ENCODE measurements at places on chromosomes 6 and 20.
A peak's percentile ranks its signal among the peaks of the same experiment; 100 is the strongest.

GRCh38 chr6:43738267-43738676 is 31.7 kb upstream of the VEGFA start:
- peak; percentile 16 for DNase-seq

- DNase-seq, result no peak
Measured at GRCh38 chr6:114304304-114304887, 38.4 kb downstream of the HS3ST5 start.

DNA sequence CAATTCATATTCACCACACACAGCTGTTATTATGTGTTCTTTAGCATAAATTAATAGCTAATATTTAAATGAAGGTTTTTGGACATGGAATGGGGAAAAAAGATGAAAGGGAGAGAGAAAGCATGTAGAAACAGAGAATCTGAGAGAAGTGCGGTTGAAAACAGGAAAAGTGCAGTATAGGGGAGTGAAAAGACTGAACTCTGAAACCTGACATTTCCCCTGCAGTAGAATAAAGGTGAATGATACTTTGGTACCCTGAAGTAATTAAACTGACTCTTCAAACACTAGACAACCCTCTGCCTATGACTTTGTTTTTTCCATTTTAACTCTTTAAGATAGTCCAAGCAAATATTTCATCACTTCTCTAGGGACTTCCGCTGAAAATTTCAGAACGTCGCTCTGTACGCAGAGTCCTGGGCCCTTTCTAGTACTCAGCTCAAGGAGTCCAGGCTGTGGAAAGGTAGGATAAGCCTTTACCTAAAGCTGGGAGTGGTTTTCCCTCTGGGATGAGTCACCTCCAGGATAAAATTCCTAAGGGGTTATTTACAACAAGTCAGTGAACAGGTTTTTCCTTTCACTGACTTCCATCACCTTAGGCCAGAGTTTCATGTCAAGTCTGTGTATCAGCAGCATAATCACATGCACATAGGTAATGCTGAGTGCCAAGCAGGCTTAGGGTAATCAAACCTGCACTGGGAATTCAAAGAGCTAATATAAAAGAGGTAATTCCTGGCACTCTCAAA is 614.5 kb downstream of the PKHD1 start:
- no peak for DNase-seq

DNA sequence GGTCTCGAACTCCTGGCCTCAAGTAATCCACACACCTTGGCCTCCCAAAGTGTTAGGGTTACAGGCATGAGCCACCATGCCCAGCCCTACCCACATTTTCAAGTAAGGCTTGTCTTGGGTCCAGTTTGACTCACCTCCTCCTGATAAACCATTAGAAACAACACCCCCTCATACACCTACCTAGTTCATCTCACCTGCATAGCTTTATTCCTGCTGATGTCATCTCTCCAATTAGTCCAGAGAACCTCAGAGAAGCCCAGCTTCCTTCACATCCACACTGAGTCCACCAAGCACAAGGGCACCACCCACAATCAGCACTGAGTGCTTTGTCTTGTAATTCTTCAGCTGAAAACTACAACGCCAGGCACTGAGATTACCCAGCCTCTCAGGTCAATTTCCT is 35.3 kb downstream of the KIF16B start:
- DNase-seq, result no peak

DNA sequence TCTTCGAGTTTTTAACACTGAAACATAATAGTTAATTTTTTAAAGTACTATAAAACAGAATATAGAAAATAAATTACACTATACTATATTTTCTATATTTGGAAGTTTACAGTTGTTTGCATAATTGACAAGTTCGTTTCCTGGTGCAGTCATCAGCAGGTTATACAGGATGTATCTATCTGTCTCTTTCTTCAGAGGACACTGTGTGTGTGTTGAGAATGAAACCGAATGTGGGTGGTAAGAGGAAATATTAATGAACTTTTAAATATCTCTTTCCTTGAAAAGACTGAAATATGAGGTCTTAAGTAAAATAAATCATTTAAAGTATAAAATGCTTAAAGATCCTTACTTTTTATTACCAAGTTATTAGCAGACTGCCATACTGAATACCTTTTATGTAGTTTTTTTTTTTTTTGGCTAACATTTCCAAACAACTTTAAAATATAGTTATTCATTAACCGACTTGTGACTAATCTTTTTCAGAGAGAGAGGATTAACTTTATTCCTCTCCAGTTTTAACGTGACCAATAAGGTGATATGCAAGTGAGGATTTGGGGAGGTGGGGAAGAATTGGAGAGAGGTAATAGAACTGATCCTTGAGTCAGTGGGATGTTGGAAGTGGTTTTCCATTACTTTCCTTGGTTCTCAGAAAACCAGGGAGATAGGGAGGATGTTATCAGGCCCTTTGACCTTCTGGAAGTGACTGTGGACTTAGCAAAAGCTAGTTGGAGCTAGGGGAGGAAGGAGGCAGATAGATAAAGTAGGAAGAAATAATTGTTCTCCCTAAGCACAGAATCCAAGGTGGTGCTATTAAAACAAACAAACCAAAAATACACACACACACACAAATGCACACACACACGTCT is 380.0 kb upstream of the FLRT3 start:
- no peak for DNase-seq

- no peak for DNase-seq
Measured at GRCh38 chr20:44959638-44960102, 527 bp downstream of the TOMM34 start.

DNA sequence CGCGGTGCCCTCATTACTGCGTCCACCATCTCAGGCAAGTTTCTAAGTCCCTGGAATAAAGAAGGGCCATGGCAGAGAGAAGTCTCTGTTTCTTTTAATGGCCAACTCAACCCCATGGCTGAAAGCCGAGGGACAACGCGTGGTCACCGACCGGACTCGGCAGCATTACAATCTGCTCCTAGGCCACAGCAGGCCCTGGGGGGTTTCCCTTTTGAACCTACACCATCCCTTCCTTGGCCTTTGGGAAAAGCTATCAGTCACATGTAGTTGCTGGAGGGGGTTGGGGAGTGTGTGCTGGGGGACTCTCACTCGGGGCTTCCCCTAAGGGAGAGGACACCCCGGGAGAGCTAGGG is 11.1 kb upstream of the FAM83C start:
- DNase-seq, result no peak

GRCh38 chr6:24195836-24196597 is 70.0 kb downstream of the NRSN1 start:
- no peak for DNase-seq

DNA sequence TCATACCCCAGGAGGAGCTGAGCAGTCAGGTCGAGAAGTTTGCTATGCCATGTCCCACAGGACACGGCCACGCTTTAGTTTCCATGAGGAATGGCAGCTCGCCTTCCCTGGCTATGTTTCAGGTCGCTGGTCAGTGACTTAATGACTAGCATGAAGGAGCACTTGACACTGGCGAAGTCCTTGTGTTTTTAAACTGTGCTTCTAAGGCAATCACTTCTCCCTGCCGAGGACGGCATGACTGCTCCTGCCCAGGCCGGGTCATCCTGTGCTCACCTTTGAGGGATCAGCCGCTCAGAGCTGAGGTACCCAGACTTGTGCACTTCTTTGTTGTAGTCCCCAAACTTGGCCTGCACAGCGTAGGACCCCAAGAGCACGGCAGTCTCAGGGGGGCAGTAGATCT is 34.1 kb downstream of the EZR start:
- no peak for DNase-seq

GRCh38 chr6:42104095-42104803 is 38.2 kb downstream of the C6orf132 start:
- peak; percentile 87 for DNase-seq

DNA sequence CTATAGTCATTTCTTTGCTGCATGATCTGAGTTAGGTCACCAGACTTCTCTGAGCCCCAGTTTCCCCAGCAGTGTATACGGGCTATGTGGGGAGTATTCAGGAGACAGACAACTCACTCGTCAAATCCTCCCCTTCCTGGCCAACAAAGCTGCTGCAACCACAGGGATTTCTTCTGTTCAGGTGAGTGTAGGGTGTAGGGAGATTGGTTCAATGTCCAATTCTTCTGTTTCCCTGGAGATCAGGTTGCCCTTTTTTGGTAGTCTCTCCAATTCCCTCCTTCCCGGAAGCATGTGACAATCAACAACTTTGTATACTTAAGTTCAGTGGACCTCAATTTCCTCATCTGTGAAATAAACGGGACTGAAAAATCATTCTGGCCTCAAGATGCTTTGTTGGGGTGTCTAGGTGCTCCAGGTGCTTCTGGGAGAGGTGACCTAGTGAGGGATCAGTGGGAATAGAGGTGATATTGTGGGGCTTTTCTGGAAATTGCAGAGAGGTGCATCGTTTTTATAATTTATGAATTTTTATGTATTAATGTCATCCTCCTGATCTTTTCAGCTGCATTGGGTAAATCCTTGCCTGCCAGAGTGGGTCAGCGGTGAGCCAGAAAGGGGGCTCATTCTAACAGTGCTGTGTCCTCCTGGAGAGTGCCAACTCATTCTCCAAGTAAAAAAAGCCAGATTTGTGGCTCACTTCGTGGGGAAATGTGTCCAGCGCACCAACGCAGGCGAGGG is 594 bp upstream of the CDKN1A start:
- DNase-seq, result no peak

- DNase-seq, result no peak
Measured at GRCh38 chr6:46201702-46202101, 30.9 kb upstream of the ENPP5 start.

- no peak for DNase-seq
Measured at GRCh38 chr6:39417440-39417839, 94.9 kb upstream of the KCNK16 start.

DNA sequence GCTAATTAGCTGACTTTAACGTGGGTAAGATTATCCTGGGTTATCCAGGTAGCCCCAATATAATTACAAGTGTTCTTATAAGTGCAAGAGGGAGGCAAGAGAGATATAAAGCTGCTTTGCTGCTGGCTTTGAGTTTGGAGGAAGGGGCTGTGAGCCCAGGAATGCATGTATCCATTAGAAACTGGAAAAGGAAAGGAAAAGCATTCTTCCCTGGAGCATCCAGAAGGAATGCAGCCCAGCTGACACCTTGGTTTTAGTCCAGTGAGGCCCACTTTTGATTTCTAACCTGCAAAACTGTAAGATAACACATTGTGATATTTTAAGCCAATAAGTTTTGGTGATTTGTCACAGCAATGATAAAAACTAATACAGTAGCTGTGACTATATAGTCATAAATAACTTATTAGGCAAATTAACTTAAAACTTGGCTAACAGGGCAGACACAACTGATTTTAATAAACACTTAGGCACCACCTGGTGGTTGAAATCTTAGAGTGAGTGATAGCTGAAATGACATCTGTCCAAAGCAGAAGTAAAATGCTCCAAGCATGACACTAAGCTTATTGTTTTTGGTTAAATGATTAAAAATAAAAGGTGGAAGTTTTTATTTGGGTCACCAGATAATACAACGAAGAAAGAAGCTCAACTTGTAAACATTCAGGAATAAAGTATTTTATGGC is 35.6 kb downstream of the ADGRF4 start:
- DNase-seq, result no peak

DNA sequence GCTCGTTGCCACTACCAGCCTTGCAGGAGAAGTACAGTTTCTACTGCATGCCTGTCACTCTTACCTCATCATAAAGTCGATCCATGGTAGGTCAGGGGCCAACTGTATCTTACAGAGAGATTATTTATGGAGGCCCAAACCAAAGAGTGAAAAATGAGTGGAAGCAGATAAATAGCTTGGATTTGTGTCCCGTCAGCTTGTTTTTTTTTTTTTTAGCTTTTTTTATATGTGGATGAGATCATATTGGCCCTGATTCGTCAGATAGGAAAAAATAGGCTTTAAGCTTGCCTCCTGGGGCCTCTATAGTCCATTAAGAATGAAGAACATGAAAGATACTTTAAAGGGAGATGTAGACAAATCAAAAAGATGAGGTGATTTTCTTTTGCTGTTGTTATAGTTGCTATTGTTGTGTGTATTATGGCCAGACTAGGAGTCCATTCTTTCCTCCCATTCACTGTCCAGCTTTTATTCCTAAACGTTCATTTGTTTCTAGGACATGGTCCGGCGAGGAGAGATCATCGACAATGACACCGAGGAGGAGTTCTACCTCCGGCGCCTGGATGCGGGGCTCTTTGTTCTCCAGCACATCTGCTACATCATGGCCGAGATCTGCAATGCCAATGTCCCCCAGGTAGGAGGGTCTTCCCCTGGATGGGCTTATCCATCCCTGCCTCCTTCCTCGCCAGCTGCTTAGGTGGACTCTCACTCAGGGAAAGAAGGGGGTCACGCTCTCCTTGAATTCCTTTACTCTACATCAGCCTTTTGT is 43.3 kb upstream of the VSTM2L start:
- no peak for DNase-seq

DNA sequence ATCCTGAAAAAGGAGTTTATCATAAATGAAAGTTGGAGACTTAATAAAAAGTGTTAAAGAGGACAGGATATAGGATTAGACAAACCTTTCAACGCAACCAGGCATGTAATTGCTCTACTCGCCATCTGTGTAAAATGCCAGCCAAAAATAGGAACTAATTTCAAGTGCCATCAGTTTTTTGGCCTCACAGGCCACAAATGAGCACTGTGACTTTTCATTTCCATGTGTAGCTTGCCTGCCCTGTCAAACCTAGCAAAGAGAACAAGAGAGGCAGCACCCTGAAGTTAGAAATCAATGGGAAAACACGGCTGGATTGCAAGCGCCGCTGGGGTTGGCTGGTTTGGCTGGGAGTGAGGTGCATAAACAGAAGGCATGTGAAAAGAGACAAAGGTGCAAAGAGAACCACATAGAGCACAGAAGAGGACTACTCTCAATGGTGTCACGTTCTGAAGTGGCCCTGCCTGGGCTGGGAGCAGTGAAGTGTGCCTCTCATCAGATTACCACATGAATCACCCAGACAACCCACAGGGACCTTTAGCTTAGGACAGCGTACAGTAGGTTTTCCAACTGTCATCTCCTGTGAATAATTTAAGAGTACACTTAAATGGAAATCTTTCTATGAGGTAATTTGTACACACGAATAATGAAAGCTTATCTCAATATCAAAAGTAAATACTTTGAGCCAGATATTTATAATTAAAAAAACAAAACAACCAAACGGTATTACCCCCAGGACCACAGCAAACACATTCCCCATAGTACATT is 78.0 kb upstream of the NHSL1 start:
- DNase-seq, result no peak
